ENCODE measurements at places on chromosomes 1 and 21.

- no peak for DNase-seq
Observed at GRCh38 chr1:219398815-219399396, 214.0 kb downstream of the ZC3H11B start.

- no peak for DNase-seq
Observed at GRCh38 chr1:3070644-3071564, 1.9 kb downstream of the PRDM16 start.

DNA sequence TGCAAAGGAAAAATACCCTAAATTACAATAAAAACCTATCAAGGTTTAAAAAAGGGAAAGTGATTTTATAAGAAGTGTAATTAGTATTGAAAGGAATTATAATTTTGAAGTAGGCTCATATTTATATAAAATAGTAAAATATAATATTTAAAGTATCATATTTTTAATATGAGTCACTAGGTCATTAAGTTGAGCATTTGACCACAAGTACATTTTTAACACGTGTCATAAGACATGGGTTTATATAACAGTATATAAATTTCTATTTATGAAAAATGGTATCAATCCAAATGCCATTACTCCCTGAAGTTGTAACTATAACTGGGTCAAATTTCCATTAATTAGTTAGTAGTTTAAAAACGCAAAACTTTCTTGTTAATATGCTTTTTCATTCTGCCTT, 365.9 kb downstream of the COL11A1 start:
- no peak for DNase-seq

DNA sequence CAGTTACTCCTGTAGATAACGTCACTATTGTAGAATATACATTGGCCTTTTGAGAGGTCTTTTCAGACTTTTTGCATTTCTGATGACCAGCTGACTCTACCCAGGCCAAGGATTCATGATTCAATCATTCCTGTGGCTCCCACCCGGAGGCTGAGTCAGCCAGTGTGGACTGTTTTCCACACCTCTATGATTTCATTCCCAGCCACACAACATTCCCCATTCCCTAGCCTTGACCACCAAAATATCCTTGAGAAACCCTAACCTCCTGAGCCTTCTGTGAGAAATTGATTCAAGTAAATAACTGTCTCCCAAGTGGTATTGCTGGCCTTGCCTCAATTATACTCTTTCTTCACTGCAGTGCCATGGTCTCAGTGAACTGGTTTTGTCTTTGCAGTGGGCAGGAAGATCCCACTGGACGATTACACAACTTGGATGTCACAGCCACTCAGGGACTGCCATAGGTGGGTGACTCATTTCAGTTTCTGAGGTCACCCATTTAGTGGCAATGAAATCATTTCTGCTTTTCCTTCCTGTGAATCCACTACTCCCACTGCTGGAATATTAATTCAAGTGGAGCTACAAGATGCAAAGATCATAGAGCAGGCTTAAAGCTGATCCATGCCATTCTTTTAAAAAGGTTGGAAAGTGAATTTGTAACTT, 518.6 kb upstream of the ZP4 start:
- no peak for DNase-seq

GRCh38 chr1:28259934-28260802, 850 bp downstream of the SESN2 start:
- DNase-seq, result no peak

DNA sequence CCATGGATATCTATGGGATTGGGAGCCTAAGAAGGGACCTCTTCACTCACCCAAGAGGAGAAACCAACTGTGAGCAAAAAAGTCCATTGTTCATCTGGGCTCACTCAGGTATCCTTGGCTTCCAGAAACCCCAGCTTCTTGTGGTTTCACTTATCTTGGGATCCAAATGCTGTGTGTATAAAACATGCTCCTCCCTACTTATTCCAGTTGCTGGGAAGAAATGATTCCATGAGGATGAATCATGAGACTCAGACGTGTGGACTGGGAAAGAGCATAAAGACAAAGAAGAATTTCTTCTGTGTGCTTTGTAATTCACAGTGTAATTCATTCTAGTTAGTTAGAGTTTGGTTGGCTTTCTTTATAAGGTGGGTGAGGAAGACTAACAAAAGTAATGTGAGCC, 283.7 kb downstream of the ZNF648 start:
- DNase-seq, result no peak

DNA sequence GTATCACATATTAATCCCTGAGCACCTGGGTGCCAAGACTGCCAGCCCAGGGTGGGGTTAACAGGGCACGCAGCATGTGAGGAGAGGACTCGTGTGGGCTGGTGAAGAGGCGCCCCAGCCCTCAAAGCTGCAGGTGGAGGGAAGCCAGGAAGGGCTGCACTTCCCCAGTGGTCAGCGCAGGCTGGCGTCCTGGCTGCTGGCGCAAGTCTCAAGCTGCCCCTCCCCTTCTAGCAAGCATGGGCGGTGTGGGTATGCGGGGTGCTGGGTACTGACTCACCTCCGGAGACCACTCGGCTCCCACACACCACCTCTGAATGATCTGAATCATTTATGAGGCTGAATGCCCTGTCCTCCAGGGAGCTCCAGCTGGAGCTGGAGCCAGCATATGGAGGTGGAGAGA, 44.0 kb downstream of the EIF2D start:
- DNase-seq, result no peak

DNA sequence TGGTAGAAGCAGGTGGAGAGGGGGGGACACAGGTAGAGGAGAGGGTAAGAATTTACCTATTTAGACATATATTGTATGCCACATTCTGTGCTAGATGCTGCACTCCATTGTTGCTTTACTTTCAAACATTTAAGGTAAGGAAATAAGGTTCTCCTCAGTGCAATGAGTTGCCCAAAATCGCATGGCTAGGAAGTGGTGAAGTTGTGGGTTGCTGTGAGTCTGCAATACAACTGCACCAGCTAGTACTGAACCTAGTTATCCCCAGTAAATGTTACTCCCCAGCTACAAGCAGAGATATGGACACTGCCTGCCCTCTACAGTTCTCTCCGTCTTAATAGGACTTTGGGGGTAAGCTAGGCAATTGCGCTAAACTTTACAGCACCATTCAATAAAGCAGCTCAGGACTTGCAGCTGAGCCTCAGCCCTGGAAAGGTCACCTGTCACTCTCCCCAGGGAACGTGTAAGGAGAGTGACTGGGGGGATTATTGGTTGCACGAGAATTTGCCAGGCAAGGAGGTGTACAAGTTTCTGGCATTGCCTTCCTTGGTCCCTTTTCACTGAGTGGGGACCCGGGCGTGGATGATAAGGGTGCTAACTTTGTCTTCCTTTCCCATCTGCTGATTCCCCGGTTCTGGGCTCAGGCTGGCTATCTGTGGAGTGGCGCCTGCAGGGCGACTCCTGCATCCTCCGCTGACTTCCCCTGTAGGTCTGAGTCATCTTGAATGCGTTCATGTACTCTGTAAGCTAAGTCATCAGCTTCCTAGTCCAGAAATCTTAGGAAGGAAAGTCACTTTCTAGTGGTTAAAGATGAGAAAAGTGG, 71.3 kb upstream of the CNTN2 start:
- no peak for DNase-seq

DNA sequence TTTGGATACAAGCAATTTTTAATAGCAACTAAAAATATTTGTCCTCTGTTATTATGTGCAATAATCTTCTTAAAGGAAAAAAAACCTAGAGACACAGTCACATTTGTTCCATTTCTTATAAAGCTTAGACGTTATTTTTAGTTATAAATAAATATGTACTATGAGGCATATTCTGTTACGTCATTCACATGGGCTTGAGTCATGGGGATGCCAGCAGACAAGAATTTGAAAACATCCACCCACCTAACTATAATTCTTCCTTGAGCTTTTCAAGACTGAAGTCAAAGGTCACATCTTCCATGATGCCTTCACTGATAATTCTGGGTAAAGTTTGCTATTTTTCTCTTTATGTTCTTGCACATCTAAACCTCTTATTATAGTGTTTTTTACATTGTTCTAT, 268.8 kb downstream of the KCTD3 start:
- no peak for DNase-seq

DNA sequence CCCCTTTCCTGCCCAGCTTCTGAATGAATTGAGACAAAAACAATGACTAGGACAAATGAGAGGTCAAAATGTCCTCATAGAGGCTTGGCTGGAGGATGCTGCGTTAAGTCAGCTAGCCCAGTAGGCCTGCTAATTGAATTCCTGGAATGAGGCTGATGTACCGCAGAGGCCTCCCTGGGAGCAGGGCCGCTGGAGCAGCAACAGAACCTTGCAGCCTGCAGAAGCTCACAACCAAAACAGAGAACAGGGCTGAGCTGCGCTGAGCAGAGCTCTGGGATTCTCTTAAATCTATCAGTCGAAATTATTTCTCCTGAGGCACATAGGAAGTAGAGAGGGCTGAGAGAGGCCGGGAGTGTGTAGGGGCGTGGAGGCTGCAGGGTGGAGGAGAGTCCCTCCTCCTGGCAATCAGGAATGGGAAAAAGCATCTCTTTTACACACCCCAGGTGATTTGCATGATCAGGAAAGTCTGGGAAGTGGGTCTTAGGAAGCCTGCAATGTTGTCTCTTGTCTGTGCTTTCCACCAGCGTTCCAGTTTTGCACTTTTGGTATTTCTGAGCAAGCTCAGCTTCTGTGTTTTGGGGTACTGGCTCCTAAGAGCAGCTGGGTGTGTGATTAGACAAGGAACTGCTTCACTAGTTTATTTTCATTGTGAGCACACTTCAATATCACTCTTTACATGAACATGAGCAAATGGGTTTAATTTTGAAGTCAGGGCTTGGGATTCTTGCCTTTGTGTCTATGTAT, 66.5 kb downstream of the RYR2 start:
- DNase-seq, result no peak

- no peak for DNase-seq
Observed at GRCh38 chr1:227951624-227952373, 4.1 kb upstream of the WNT9A start.

DNA sequence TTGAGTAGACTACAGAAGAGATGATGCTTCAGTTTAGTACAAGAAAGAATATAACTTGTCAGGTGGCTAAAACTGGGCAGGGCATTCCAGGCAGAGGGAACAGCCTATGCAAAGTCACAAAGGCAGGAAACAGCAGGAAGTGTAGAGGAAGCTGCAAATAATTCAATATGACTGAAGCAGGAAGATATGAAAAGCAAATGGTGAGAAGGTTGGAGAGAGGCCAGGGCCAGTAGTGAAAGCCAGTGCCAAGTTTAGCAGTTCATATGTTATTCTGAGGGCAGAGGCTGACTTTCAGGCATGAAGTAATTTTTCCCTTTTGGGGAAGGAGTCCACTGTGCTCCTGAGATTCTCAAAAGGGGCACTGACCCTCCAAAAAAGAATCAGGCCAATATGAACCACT, 8.0 kb upstream of the YBX1 start:
- no peak for DNase-seq

- no peak for DNase-seq
Observed at GRCh38 chr1:107593501-107594209, 371.3 kb downstream of the VAV3 start.

GRCh38 chr1:193404236-193404635, 217.8 kb upstream of the B3GALT2 start:
- no peak for DNase-seq

GRCh38 chr21:25691976-25692375, 42.7 kb downstream of the ATP5PF start:
- DNase-seq, result no peak

DNA sequence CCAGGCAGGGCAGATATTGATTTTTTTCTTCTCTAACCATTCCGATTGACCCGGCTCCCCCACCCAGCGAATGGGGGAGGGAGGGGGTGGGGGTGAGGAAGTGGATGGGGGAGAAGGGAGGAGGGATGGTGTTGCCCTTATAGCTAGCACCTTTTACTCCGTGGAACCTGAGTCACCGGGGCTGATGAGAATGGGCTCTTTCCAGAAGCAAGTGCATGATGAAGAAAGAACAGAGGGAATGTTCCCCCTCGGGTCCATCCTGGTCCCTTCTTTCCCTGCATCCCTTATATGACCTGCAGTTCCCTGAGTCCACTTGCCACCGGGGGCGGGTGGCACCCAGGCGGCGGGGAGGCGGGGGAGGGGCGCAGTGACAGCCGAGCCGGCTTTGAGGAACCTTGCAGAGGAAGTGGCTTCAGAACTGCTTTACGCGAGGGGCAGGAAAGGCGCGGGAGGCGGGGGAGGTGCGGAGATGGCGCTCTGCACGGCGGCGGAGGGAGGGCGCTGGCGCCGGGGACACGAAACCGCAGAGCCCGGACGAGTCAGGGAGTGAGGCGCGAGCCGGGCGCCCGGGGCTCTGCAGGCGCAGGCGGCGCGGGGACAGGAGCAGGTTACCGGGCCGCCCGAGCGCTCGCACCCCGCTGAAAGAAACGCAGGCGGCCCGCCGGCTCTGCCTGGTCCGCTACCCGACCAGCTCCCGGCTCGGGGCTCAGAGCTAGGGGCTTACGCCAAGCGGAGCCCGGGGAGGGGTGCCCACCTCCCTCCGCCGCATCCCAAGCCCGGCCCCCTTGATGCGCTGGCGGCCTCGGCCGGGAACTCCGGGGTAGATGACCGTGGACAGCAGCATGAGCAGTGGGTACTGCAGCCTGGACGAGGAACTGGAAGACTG, 49.7 kb downstream of the RASSF5 start:
- DNase-seq, result no peak

DNA sequence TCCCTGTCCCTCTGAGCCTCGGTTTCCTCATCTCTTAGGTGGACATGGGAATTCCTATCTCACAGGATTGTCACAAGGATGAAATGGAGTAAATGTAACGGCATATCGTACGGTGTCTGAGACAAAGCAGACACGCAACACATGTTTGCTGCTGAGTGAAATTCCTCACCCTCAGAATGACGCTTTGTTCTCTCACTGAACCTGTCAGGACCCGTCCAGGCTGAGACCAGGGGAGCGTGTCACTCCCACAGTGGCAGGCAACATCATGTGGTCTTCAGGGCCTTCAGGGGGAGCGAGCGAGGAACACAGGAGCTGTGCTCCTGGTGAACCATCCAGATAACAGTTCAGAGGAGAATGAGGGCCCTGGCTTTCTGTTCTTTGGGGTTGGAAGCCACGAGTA, 74.2 kb downstream of the TOMM20 start:
- no peak for DNase-seq

DNA sequence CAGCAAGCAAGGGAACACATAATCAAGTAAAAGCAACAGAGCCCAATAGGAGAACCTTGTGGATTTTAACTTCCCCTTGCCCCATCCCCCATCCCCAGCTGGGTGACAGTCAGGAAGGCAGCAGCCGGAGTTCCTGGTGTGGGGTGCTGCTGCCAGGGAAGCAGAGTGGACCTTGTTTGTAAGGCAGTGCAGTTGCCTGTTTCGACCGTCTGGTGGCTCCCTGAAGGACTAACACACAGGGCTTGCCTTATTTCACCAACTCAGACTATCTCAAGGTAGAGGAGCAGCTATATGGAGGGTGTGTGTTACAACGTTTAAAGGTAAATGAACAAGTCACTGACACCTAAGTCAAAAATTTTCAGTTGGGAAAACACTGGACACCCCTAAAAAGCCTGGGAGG, 6.6 kb downstream of the KRTAP10-8 start:
- no peak for DNase-seq

- no peak for DNase-seq
Observed at GRCh38 chr21:31335957-31336738, 7.9 kb downstream of the TIAM1 start.

DNA sequence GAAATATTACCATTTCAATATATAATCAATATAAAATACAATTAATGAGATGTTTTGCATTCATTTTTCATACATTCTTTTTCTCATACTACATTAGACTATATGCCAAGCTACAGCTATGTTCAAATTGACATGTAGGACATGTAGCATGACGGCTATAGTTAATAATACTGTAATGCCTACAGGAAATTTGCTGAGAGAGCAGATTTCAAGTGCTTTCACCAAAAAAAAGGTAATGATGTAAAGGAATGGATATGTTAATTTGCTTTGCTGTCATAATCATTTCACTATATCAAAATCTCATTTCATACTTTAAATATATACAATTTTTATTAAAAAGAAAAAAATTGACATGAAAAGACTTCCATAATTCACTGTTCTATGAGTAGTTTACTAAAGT, 215.1 kb downstream of the KCNH1 start:
- no peak for DNase-seq

Data from cortex of kidney (tissue), 1 donor.